ENCODE measurements at places on chromosomes 11 and 22. TPM values are rescaled to one million over a fixed set of nuclear protein-coding genes. Genes with fewer than 3 reads are reported as not detected.

Gene RCOR2
- total RNA-seq, result 28.1 TPM

Gene GPHA2
- not detected for total RNA-seq

Gene ROBO4
- total RNA-seq, result 17.7 TPM

Gene SYCE3
- total RNA-seq, result not detected

Gene POU2F3
- total RNA-seq, result 0.27 TPM

Gene CTSC
- 103 TPM for total RNA-seq

Gene ALX4
- total RNA-seq, result 11.8 TPM

Gene KRTAP5-2
- not detected for total RNA-seq

Gene FGF4
- total RNA-seq, result not detected

Gene DUSP8
- total RNA-seq, result 10.9 TPM

Gene CCDC116
- 0.27 TPM for total RNA-seq

Gene KCNJ4
- total RNA-seq, result 0.93 TPM

Gene CARD10
- 6.0 TPM for total RNA-seq

Gene MRGPRX4
- total RNA-seq, result not detected

Gene RBMXL2
- total RNA-seq, result not detected

Gene DEFB131B
- total RNA-seq, result not detected

Gene YPEL4
- 3.5 TPM for total RNA-seq

Gene LRP4
- total RNA-seq, result 31.1 TPM

Gene IFTAP
- total RNA-seq, result 76.2 TPM

Gene MCAM
- 546 TPM for total RNA-seq

Gene PKP3
- total RNA-seq, result 5.5 TPM

Gene SLC37A2
- total RNA-seq, result 2.5 TPM

Gene P2RY2
- total RNA-seq, result 3.8 TPM

Gene CHRDL2
- not detected for total RNA-seq

Gene A4GALT
- 9.8 TPM for total RNA-seq

Gene GGT5
- 13.2 TPM for total RNA-seq

Gene ZFPL1
- total RNA-seq, result 28.7 TPM

Gene KCNQ1
- 1.6 TPM for total RNA-seq

Gene CHADL
- 6.0 TPM for total RNA-seq

Gene GPR83
- 1.3 TPM for total RNA-seq

Gene ENTHD1
- not detected for total RNA-seq

Gene ARHGAP8
- total RNA-seq, result 3.2 TPM

Gene UPK3A
- total RNA-seq, result 0.49 TPM

Gene GNB1L
- total RNA-seq, result 6.7 TPM

Gene AQP11
- total RNA-seq, result 7.9 TPM

Gene HPX
- 2.8 TPM for total RNA-seq

Gene SLC17A6
- 13.5 TPM for total RNA-seq

Gene UBQLNL
- 1.2 TPM for total RNA-seq

Gene SEPTIN5
- 83.4 TPM for total RNA-seq

Gene CD248
- 37.8 TPM for total RNA-seq

Gene RAB39A
- 16.5 TPM for total RNA-seq

Gene TSGA10IP
- not detected for total RNA-seq

Gene SEC14L2
- 27.5 TPM for total RNA-seq

Gene INTS4
- 68.1 TPM for total RNA-seq

Measured in camera-type eye (tissue), 1 donor.